ENCODE measurements at places on chromosomes 6 and 20.

DNA sequence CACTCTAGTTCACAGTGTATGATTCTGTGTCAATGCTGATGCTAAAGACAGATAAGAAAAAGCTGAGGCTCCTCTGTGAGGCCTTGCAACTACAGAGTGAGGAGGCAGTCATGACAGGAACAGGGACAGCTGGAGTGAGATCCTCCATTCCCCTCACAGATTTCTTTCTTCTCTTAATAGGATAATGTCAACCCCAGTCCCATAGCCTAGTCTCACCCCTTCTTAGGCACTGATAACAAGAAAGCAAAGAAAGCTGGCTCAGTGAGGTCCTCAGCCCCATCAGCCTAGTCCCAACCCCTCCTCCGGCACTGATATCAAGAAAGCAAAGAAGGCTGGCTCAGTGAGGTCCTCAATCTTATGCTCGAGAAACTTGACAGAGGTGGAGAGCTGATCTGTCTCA, 2.1 kb upstream of the PTCHD4 start:
- DNase-seq = no peak

GRCh38 chr6:20490591-20490990, 43.7 kb upstream of the CDKAL1 start:
- no peak for DNase-seq

DNA sequence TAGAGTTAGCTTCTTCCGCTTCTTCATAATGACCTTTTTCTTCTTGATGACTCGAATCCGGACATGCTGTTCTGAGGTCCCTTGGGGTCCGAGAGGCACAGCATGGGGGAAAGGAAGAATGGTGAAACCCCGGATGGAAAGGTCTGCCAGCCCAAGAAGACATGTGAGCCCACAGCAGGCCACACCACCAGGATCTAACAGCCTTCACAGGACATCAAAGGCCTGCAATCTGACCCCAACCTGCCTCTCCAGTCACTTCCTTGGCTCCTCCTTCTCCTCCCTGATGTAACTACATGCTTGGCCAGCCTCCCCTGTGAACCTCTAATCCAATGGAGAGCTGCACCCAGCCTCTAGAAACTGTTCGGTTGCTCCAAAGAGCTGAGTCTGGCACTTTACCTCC, 1.6 kb downstream of the CPXM1 start:
- DNase-seq = no peak

DNA sequence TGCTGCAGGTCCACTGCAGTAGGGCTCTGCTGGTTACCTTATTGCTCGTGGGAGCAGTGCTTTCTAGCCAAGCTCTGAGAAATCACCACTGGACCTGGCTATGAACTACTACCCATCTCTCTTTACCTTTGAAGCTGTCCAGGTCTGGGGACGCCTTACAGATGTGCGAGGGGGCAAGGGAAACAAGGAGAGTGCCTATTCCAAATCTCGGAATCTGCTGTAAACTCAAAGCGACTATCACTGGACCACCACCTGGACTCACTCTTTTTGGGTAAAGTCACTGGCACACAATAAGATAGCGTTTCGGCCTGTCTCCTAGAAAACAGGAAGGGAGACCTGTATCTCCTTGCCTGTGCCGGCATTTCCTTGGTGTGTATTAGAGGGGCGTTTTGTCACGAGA, 5.3 kb downstream of the NRN1 start:
- DNase-seq = no peak

- DNase-seq = peak; percentile 38
Observed at GRCh38 chr6:4801491-4802110, 25.4 kb downstream of the CDYL start.

DNA sequence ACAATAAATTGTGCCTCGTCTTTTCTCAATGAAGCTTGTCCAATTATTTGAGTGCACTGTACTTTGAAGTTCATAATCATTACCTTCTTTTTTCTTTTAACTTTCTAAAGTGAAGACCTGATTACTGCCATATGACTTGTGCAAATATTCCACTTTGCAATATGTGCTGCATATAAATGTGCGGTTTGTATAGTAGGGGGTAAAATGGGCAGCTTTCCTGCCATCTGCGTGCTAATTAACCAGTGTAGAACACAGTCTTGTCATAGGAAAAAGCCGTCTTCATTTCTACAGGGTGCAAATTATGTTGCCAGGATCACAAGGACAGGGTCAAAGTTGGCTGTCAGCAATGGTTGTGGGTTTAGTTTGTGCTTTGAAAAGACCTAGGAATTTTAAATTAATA, 397.0 kb downstream of the NKAIN2 start:
- no peak for DNase-seq

GRCh38 chr20:47349365-47350180, 6.9 kb downstream of the ZMYND8 start:
- no peak for DNase-seq

GRCh38 chr20:62617711-62618483, 24.4 kb upstream of the SLCO4A1 start:
- peak; percentile 89 for DNase-seq

DNA sequence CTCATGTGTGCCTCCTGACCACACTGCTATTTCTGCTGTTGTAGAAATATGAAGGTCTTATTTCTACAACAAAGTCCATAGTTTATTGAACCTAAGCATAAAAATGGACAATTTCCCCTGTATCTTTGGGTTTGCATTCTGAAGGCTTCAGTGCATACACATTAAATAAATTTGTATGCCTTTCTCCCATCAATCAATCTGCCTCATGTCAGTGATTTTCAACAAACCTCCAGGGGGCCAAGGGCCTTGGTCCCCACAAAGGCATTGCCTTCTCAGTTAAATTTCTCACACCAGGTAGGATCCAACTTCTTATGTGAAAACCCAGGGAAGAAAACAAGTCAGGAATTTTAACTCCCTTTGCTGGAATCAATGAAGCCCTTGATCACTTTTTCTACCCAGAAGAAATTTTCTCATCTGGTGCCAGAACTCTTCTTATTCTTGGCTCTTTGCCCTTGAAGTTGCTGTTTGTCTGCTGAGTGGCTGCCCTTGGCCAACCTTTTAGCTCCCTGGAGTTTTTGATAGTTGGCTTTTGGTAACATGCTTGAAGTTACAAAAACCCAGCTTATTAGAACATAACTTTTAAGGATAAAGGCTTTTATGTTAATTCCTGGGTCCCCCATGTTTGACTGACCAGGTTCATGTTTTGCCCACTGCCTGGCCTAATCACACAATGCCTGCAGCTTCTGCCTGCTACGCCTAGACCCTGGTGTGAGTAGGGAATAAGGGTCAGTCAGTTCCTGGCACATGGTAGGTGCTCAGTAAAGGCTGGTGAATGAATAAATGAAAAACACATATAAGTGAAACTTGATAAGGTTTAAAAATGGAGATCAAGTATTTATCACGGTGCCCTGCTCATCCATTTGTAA, 37.0 kb downstream of the SHLD1 start:
- no peak for DNase-seq

- no peak for DNase-seq
Observed at GRCh38 chr20:52426856-52427255, 235.3 kb upstream of the ZFP64 start.

GRCh38 chr6:20335872-20336271, 65.8 kb upstream of the E2F3 start:
- DNase-seq = peak; percentile 17

GRCh38 chr6:35014341-35014740, 125.3 kb downstream of the ANKS1A start:
- no peak for DNase-seq

GRCh38 chr6:33456156-33456555, 1.8 kb downstream of the ZBTB9 start:
- DNase-seq = no peak

- no peak for DNase-seq
Observed at GRCh38 chr6:44641344-44642031, 254.0 kb downstream of the CDC5L start.

DNA sequence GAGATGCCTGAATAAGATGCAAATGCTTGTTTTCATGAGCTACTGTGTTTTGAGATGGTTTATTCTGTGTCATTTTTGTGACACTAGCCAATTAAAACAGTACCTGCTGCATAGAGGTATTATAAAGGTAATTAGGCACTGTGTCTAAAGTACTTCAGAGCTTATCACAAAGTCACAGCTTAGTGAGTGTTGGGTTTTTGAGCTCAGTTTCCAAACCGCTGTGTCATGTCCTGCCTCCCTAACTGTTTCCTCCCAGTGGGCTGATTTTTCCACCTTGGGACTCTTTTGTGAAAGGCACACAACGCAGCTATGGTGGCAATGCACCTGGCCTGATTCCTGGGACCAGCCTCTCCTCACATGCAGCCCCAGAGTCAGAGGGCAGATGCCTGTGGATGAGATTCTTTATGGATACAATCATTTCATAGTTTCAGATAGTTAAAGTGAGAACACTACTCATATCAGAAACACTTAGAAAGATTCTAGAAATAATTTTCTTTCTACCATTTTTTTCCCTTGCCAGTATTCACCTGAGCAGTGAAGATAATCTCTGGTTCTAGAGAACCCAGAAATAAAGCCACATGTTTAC, 41.3 kb upstream of the TAGAP start:
- DNase-seq = no peak

DNA sequence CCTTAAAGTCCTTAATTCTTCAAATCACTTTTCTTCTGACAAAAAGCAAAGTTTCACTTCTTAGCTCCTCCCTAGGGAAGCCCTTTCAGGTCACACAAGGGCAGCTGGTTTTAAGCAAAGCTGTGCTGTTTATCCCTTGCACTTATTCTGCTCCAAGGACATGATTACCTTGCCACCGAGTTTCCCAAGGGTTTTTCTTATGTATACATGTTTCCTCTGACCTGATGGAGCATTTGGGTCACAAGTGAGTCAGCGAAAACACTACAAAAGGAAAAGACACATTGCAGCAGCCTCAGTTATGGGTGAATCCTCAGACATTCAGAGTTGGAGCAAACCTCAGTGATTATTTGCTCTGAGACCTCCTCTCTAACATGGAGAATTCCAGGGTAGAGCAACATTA, 26.6 kb upstream of the ILRUN start:
- no peak for DNase-seq

- DNase-seq = no peak
Observed at GRCh38 chr20:12699374-12700228, 309.2 kb upstream of the SPTLC3 start.

- DNase-seq = no peak
Observed at GRCh38 chr6:147881432-147881831, 372.9 kb downstream of the SAMD5 start.

- DNase-seq = no peak
Observed at GRCh38 chr6:125750692-125751333, 1.4 kb downstream of the HEY2 start.

GRCh38 chr6:159821726-159822125, 21.6 kb downstream of the PNLDC1 start:
- DNase-seq = no peak

DNA sequence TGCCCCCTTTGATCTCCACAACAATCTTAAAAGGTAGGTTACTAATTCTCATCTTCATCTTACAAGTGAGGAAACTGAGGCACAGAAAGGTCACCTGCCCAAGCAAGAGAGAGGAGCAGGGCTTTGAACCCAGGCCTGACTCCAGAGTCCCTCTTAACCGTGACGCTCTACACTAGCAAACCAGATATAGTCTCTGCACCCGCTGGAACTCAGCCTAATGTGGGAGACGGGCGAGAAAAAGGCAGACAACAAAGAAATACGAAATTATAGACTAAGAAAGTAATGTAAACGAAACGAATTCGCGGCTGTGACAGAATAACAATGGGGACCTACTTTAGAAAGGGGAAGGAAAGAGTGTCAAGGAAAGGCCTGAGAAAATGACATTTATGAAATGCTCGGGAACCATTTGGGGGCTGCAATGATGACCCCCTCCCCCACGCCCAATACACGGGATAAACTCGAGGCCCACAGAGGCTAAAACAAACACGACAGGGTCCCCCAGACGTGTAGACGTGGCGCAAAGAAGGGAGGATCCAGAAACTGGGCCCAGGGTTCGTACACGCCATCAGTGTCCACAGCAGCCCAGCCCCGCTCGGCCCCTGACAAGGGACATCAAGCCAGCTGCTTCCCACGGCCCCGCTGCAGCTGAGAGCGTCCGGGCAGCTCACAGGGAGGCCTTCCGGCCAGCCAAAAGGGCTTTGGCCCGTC, 637 bp downstream of the TRPC4AP start:
- peak; percentile 12 for DNase-seq

- no peak for DNase-seq
Observed at GRCh38 chr6:17038316-17038715, 63.5 kb upstream of the STMND1 start.

DNA sequence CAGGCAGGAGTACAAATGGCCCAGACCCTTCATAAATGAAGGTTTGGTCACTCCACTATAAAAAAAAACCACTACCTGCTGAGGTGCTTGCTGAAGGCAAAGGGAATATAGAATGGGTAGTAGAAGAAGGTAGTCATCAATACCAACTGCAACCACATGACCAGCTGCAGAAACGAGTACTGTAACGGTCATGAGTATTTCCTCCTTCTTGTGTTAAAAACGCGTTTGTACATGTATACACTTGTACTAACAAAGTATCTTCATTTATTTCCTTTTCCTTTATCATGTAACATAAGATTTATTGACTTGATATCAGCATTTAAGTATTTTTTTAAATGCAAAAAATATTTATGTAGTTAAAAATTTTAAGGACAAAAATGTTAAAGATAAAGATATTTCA, 238.6 kb downstream of the TFAP2B start:
- DNase-seq = no peak

DNA sequence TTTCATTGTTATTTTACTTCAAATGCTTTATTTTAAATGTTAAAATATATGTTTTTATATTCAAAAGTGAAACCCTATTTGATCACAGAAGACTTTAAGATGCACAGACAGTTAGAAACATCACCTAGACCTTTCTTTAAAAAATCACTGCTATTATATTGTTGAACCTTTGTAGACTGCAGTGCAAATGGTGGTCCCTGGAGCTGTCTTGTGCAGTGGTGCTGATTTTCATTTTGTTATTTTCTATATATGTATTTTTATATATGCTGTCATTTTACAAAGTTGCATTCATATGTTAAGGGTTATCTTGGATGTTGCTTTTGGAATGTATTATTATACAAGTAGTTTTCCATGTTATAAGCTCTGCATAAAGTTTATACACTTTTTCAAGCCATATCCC, 18.7 kb upstream of the HLA-B start:
- DNase-seq = no peak

GRCh38 chr20:61437280-61438206, 185.5 kb downstream of the CDH4 start:
- no peak for DNase-seq

DNA sequence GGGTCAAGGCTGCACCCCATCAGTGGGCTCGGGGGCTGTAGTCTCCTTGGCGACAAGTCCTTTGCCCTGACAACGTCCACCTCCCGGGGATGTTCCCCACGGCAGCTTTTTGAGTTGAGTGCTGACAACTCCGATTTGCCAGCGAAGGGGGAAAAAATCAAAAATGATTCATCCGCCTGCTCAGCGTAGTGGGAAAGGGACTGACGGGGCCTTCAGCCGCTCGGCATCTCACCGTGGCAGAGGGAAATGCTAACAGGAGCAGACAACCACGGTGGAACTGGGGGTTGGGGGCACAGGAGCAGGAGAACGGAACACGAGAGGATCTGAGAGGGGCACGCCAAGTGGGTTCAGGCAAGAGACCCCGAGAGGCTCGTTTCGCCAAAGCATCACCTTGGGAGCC, 173.7 kb downstream of the TFAP2C start:
- DNase-seq = no peak

GRCh38 chr6:36733300-36733699, 35.7 kb downstream of the RAB44 start:
- no peak for DNase-seq

All from inflammatory macrophage treated with lipopolysaccharide for 1 hour (primary cell).